Stimulated activated CD4-positive, alpha-beta T cell treated with anti-CD3 and anti-CD28 coated beads, TNF-alpha, amount 100 ng/mL, for 48 hours (primary cell): ENCODE measurements at places on chromosomes 5 and 9.

DNA sequence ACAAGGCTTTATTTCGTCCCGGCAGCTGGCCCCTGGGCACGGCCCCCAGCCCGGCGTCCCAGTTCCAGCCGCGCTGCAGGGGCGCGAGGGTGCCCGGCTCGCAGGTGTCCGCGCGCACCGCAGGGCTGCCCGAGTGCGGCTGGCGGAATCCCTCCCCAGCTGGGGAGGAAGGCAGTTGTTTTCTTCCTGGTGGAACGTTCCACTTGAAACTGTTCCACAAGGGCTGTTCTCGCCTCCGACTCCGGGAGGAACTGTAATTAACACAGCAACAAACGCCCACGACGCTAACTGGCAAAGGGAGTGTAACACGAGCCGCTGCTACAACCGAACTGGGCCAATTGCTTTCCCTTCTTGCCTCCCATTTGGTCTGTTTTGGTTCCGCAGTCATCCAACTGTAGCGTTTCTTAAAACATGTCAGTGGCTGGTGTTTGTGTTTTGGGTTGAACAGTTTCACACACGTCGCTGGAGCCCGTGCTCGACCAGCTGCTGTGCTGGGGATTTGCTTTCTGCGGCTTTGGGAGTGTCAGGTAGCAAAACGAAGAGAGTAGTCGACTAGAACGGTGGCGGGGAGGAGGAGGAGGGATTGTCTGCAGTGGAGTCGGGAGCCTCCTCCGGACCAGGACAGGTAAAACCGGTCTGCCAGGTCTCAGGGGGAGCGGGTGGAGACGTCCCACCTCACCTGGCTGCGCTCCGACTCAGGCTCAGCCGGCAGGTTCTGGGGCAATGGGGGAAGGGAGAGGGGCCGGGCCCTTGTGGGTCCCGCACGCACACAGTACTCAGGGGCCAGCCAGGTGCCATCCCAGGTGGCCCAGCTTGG lies 131.6 kb upstream of the NIPBL start:
- DNase-seq, result no peak

- DNase-seq, result no peak
These were observed 29.0 kb downstream of the PSMB7 start for GRCh38 chr9:124386201-124386600.

- peak; percentile 78 for DNase-seq
These were observed 5.2 kb upstream of the IRF1 start for GRCh38 chr5:132495667-132496190.

DNA sequence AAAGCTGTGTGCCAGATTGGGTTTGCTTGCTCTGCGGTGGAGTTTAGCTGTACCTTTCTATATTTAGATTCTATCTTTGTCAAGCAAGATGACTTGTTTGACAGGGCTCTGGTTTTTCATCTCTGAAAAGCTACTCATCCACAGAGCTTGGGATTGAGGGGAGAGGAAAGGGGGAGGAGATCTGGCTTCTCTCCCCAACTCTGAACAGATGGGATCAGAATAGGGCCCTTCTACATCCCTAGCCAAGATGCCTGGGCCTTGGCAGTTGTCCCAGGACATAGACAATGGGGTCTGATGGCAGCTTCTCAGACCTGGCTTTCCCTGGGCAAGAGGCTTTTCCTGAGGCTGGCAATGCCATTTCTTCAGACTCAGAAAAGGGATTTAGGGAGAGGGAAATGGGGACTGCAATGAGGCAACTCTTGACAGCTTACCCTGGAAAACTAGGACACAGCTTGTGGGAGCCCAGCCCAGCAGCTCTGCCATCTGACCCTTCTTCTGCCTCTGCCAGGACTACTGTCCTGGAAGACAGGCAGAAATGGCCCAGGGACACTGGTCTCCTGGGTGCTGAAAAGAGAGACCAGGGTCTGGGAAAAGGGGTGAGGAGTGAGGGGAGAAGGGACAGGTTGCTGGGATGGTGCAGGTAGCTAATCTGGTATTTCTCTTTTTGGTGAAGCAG lies 50.2 kb upstream of the ASTN2 start:
- no peak for DNase-seq

GRCh38 chr5:115952588-115952987 lies 9.7 kb upstream of the LVRN start:
- DNase-seq, result no peak

GRCh38 chr9:6667080-6667479 lies 21.6 kb upstream of the GLDC start:
- DNase-seq, result no peak

DNA sequence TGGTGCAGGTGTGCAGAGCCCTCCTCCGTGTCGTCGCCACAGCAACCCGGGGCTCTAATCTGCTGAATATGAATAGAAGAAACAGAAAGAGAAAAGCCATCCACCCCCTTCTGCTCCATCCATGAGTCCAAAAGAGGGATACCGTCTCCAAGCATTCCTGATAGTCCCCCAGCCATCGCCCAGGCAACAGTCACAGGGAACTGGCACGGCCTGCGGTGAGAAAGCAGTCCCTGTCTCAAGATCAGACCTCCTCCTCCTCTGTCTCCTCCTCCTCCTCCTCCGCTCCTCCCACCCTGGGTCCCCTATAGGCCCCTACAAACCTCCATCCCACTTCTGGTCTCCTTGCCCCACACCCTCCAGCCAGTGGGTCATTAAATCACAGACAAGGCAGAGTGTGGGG lies 308.1 kb upstream of the MPDZ start:
- DNase-seq, result no peak

GRCh38 chr9:37944266-37944650 lies 40.3 kb upstream of the SLC25A51 start:
- DNase-seq, result no peak

- no peak for DNase-seq
These were observed 82.7 kb upstream of the C6 start for GRCh38 chr5:41296066-41296465.

DNA sequence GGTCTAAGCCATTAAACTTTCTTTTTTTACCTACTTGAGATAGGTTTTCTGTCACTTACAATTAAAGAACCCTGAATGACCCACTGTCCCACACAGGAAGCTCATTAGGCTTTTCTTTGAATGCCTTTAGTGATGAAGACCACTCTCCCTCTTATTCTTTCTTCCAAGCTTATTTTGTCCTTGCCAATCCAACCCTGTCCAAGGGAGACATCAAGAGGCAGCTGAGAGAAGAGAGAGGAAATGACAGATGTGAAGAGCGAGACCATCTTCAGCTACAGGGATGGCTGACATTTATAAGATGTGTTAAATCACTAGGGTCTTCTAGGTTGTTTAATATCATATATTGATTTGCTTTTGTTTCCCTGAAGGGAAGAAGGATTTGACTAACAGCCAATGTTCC lies 133.5 kb downstream of the FAM114A2 start:
- DNase-seq, result no peak
